Endothelial cell (in vitro differentiated cells): ENCODE measurements at places on chromosomes 16 and 17. TPM values are rescaled to one million over a fixed set of nuclear protein-coding genes. Genes with fewer than 3 reads are reported as not detected.

The GPR142 gene
- 0.18 TPM for total RNA-seq

DNA sequence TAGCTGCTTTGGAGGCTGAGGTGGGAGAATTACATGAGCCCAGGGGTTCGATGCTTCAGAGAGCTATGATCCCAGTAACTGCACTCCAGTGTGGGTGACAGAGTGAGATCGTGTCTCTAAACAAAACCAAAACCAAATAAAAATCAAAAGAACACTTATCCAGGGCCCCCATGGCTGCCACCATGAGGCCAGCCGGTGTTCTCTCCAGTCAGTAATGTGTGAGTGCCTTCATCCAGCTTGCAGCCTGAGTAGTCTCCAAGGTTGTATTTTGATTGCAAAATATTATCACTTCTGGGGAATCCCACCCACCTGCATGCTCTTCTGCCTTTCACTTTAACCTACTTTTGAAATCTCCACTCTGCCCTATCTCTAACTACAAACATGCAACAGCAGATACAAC lies 221.0 kb upstream of the WSB1 start:
- no peak for DNase-seq

DNA sequence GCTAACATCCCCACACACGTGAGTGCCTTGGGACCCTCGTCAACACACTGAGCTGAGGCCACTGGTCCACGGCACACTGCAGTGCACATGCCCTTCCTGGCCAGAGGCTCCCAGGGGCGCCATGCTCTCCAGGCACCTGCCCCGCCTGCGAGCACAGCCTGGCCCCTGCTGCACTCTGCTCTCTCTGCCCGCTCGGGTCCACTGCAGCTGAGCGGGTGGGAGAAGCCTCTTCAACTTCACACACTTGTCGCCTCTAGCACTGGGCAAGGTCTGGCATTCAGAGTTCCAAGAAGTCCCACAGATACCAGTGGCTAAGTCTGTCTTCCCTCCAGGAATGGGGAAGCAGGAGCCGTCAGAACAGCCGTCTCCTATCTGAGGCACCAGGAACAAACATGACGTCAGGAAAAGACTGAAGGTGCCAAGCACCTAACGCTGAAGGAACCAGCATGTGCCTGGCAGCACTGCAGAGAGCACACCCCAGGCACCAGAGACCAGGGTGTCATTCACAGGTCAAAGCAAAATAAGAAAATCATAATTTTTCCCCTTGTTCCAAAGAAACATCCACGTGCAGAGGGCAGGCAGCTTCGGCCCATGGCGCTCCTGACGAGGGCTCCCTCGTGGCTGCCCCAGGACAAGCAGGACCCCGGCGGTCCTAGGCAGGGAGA lies 82.9 kb downstream of the ZNF778 start:
- DNase-seq: no peak

The OMG gene
- total RNA-seq: not detected

The TLCD2 gene
- 4.4 TPM for total RNA-seq

GRCh38 chr17:31733326-31733725 lies 125.7 kb downstream of the COPRS start:
- DNase-seq: no peak
